Activated T-helper 1 cell treated with anti-CD3 and anti-CD28 coated beads, Interleukin-2, amount 50 U/mL, for 16 hours (primary cell): ENCODE measurements at places on chromosomes 1 and 21.

- DNase-seq, result no peak
These were observed 142.5 kb downstream of the RERE start for GRCh38 chr1:8674912-8675311.

GRCh38 chr1:234515411-234515810, 36.4 kb upstream of the TARBP1 start:
- no peak for DNase-seq

GRCh38 chr1:244450597-244451538, 841 bp downstream of the ADSS2 start:
- DNase-seq, result peak; percentile 46

GRCh38 chr1:183168308-183168707, 17.8 kb upstream of the LAMC2 start:
- DNase-seq, result no peak

DNA sequence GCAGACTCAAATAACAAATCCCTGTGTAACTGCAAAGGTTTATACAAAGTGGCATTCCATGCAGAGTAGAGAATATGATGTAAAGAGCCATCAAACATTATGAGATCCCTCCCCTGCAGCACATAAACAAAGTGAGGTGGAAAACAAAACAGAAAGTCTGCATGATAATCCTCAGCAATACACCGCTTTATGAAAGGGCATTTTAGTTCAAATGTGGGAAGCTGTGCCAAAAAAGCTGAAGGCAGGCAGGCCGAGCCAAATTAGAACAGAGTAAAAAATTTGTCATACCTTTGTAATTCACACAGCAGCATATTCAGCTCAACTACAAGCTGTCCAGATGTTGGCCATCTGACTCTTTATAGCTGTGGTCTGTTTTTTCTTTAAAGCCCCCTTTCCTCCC, 113.5 kb downstream of the LHX9 start:
- no peak for DNase-seq

DNA sequence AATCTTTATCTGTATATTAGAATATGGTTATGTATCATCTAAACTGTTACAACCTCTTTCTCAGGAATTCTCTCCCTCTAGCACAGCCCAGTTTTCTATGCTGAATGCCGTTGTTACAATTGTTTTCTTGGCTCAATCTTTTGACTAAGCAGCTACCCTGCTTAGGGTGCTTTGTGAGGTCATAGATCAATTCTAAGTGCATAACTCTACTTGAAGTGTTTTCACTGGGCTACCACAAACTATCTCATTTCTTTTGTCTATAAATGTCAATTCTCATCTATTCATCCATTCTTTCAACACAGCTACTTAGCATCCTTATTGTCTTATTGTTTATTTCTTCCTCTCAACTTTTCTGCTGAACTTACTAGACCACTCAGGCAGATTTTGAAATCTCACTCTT, 77.1 kb downstream of the CEP350 start:
- DNase-seq, result no peak

DNA sequence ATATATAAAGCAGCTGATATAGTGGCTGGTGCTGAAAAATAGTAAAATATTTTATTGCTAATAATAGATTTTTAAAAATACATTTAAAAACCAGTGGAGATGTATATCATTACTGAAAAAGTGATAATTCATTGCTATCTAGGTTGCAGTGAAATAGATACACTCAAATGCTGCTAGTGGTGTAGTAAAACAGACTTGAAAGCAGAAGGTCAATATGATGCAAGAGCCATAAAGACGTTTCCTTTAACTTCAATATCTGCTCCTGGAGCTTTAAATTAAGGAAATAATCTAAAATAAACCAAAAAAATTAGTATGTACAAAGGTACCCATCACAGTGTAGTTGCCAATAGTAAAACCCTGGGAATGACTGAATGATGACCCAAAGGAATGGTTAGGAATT, 26.2 kb downstream of the RHEX start:
- no peak for DNase-seq

DNA sequence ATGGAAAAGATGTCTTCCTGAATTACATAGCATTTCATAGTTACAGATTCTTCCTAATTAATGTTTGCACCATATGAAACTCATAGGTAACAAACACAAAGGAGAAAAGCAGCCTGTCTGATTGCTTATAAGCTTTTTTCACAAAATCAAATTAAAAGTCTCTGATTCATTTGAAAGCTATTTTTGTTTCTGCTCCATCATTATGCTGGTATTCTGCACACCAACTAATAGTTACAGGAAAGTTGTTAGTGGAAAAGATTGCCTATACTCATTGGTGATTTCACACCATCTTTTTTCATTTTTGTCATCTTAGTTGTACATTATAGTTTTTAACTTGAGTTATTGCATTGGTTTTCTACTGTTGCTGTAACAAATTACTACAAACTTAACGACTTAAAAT, 70.0 kb downstream of the PRKAA2 start:
- no peak for DNase-seq

DNA sequence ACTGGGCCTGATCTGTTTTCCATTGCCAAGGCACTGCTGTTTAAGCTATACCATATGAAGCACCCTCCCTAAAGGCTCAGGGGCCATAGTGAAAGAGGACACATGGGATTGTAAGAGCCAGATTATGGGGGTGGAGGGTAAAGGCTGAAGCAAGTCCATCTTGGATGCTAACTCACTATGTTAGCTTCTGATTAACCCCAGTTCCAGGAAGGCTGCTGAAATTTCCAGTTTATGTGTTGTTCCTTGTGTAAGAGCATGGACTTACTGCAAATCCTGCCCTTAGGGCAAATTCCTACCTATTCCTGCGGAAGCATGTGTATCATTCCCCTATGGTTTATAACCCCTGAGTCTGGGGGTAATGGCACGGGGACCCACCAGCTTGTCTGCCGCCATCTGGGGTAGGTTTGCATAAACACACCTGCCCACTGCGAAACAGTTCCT, 91.8 kb upstream of the SERBP1 start:
- no peak for DNase-seq

DNA sequence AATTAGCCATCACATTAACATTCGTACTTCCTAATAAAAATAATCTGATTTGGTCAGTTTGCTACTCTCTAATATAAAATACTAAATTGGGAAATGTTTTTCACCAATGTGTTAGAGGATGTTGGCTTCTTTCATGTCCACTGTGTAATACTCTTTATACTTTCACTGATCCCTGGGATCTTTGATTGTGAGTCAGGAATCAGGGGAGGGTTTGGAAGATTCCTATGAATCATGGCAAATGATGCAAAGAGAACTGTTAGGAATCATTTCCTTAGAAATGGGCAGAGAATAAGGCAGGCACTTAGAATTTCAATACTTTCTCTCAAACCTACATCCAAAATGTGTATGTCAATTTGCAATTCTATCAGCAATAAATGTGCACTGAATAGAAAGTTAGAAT, 31.0 kb downstream of the KRTAP24-1 start:
- no peak for DNase-seq

- no peak for DNase-seq
These were observed 7.6 kb downstream of the DNMT3L start for GRCh38 chr21:44253832-44254710.

GRCh38 chr1:12208764-12209494, 20.9 kb upstream of the VPS13D start:
- DNase-seq, result peak; percentile 83

- no peak for DNase-seq
These were observed 9.6 kb upstream of the CHIT1 start for GRCh38 chr1:203239081-203239480.

GRCh38 chr1:170661646-170662411, 2.1 kb upstream of the PRRX1 start:
- DNase-seq, result no peak

DNA sequence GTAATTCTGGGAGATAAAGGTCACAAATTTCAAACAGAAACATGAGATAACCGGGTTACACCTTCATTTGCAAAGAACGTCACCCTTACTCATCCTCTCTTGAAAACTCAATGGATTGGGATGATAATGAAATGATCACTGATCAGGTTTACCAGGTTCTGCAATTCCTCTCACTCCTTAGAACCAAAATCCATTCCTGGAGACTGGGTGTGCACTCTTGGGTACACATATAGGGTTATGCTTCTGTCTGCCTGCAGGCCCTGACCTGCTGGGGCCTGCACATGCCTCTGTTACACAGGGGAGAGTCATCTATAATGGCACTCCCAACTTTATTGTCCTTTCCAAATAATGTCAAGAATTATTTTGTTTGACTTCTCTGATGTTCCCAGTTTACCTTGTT, 8.3 kb downstream of the SUSD4 start:
- DNase-seq, result no peak

DNA sequence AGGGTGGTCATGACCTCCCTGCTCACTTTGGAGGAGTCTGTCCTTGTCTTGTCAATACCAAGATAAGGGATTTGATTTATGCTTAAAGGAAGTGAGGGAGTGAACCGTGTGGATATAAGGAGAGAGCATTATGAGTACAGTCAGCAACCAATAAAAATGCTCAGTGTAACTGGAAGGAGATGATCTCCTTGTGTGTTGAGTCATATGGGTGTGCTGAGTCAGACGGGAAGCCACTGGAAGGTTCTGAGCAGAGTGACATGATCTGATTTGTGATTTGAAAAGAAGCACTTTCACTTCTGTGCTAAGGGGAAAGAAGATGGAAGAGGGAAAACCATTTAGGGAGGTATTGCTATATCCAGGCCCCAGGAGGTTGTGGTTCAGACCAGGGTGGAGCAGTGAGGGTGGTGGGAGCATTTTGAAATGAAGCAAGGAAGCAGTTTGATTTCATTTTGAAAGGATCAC, 2.5 kb upstream of the BCL10 start:
- no peak for DNase-seq
